Effector CD8-positive, alpha-beta T cell (primary cell): ENCODE measurements at places on chromosomes 12 and 14.

- no peak for DNase-seq
Measured at GRCh38 chr12:66713984-66714383, 35.1 kb upstream of the GRIP1 start.

- DNase-seq: peak; percentile 15
Measured at GRCh38 chr14:61894452-61895077, 132.3 kb downstream of the SNAPC1 start.

GRCh38 chr12:66035288-66035966, 95.1 kb downstream of the LLPH start:
- DNase-seq: no peak

DNA sequence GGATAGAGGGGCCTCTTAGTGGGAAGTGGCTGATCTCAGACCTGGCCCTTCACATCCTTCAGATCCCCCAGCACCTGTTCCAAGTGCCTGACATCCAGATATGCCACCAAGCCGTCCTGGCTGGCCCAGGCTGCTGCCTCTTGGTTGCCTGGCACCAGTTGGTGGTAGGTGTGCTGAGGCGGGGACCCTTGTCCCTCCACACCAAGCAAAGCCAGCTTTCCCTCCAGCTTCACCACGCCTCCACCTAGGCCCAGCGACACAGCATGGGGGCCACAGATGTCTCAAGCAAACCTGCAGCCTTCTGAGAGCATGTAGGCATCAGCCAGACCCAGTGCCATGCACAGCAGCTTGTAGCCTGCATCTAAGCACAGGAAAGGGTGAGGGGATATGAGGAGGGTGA, 3.5 kb upstream of the CD63 start:
- DNase-seq: no peak

- DNase-seq: no peak
Measured at GRCh38 chr12:22935501-22935900, 310.5 kb downstream of the ETNK1 start.

DNA sequence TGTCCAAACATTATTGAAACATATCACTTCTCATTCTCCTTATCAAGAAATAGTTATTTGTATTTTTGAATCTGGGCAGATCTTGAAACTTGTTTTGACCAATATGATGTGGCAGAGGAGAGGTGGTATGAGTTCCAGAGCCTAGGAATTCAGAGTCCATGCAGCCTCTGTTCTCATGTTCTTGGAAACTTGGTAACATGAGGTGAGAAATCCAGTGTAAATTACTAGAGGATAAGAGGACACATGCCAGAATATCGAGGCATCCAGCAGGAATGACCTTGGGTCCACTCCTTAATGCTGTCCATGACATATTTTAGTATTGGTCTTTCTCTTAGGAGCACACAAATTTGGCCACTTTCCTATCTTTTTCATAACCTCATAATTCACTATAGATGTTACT, 1374.6 kb downstream of the FSCB start:
- DNase-seq: no peak

- no peak for DNase-seq
Measured at GRCh38 chr12:125128439-125129178, 63.4 kb downstream of the AACS start.

DNA sequence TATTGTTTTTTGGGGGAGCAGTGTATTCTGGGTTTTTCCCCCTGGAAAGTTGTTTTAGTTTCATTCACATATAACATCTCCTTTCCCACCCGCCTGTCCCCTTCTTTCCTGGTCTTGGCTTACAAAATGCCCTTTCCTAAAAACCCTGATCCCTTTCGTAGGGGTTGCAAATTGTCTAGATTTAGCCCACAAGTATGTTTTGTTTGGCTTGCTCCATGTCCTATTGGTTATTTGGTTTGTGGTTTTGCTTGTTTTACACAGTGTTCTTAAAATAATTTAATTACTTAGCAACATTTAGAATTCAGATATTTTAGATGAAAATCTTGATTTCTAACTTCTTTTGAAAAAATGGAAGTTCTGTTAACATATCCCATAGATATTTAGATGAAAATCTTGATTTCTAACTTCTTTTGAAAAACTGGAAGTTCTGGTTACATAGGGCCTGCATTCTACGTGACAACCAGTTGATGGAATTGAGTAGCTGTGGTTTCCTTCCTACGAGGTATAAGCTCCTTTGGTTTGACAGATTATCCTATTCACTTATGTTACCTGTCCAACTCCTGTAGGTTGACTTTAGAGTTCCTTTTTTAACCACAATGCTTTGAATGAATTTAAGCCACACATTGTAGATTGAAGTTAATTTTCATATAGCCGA, 89.2 kb upstream of the TMEM263 start:
- DNase-seq: no peak

DNA sequence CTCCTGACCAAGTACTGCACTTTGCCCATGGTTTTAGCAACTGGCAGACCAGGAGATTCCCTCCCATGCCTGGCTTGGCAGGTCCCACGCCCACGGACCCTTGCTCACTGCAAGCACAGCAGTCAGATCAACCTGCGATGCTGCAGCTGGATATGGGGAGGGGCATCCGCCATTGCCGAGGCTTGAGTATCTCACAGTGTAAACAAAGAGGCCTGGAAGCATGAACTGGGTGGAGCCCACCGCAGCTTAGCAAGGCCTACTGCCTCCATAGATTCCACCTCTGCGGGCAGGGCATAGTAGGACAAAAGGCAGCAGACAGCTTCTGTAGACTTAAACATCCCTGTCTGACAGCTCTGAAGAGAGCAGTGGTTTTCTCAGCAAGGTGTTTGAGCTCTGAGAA, 479.8 kb downstream of the FUT8 start:
- DNase-seq: no peak

- DNase-seq: no peak
Measured at GRCh38 chr12:104929977-104930376, 28.1 kb downstream of the SLC41A2 start.

GRCh38 chr12:109112720-109113465, 3.5 kb upstream of the ACACB start:
- DNase-seq: no peak

DNA sequence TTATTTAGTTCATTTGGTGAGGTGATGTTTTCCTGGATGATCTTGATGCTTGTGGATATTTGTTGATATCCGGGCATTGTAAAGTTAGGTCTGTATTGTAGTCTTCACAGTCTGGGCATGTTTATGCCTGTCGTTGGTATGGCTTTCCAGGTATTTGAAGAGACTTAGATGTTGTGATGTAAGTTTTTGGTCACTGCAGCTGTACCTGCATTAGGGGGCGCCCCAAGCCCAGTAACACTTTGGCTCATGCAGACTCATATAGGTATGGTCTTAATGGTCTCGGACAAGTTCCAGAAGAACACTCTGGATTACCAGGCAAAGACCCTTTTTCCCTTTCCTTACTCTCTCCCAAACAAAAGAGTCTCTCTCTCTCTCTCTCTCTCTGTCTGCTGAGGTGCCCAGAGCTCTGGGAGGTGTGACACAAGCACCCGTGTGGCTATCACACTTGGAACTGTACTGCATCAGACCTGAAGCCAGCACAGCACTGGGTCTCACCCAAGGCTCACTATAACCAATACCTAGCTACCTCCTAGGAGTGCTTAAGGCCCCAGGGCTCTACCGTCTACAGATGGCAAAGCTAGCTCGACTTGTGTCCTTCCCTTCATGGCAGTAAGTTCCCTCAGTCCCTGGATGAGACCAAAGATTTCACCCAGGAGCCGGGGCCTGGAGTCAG, 425.8 kb upstream of the ATXN7L3B start:
- no peak for DNase-seq

GRCh38 chr14:20614038-20614840, 23.1 kb upstream of the RNASE12 start:
- no peak for DNase-seq

DNA sequence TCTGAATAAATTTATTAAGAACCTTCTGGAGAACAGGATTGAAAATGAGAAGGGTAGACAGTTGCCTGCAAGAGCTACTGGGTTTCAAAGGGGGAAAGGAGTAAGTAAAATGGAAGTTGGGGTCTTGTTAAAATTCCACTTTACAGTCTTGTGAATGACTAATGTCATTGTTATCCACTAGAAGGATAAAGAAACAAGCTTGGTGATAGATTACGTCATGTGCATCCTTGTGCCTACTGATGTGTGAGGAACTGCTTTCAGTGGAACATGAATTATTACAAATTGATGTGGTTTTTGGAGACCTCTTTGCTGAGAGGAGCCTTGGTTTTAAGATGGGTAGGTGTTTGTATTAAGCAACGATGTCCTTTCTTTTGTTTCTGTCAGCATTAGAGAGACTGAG, 272.5 kb upstream of the PRICKLE1 start:
- DNase-seq: no peak
